Upper lobe of left lung (tissue), 6 donors: ENCODE measurements at places on chromosomes 11 and 22. TPM values are rescaled to one million over a fixed set of nuclear protein-coding genes. Genes with fewer than 3 reads are reported as not detected.

The SCN4B gene
- 4.6 TPM for total RNA-seq

The MYO18B gene
- total RNA-seq: not detected

The PLA2G3 gene
- 4.9 TPM for total RNA-seq

The PGR gene
- 1.6 TPM for total RNA-seq

The PATE2 gene
- total RNA-seq: not detected

The CLDN5 gene
- 223 TPM for total RNA-seq

The OR51G1 gene
- total RNA-seq: not detected

GRCh38 chr11:32829157-32829679, 509 bp upstream of the PRRG4 start:
- H3K4me1 ChIP-seq: peaks cover 14% of the 10 kb centered on the region
- no peaks in the 10 kb centered on the region for H3K36me3 ChIP-seq
- peak overlapping the region; percentile 76 for H3K4me3 ChIP-seq
- H3K27me3 ChIP-seq: no peaks in the 10 kb centered on the region
- H3K27ac ChIP-seq: peak overlapping the region; percentile 81
- no peak for DNase-seq

GRCh38 chr22:17601031-17601430, 27.5 kb downstream of the ATP6V1E1 start:
- no peak for DNase-seq
- no peaks in the 10 kb centered on the region for H3K27me3 ChIP-seq
- no peak overlapping the region for H3K4me3 ChIP-seq
- H3K27ac ChIP-seq: no peak overlapping the region
- peaks cover 4% of the 10 kb centered on the region for H3K4me1 ChIP-seq

DNA sequence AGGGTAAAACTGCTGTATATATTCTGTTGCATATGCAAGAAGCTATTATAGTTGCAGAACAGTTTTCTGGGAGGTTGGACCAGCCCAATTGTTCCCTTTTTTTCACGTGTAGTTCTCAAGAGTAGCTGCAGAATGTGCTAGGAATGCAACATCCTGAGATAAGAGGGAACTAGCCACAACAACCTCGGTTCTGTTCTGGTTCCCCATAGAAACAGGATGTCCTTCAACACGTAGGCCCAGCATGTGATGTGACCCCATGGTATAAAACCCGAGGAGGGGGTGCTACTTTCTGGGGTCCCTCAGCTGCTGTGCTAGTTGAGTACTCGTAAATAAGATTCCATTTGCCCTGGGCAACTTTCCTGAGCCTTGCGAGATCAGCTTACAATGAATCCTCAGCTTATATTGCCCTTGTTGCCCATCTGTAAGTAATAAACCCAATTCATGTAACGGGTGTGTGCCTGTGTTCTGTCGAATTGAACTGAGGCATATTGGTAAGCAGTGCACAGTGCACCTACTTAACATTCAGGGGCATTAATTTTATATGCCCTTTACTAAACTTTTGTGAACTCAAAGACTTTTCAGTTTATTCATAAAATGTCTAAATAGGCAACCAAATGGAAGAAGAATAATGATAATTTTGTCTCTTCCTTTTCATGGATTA, 23.0 kb upstream of the TRAF6 start:
- no peak overlapping the region for H3K4me3 ChIP-seq
- no peak overlapping the region for H3K27ac ChIP-seq
- no peaks in the 10 kb centered on the region for H3K27me3 ChIP-seq
- H3K36me3 ChIP-seq: no peaks in the 10 kb centered on the region

GRCh38 chr11:102447193-102447592, 5.4 kb downstream of the TMEM123 start:
- H3K27me3 ChIP-seq: no peaks in the 10 kb centered on the region
- peaks cover 22% of the 10 kb centered on the region for H3K36me3 ChIP-seq
- no peak overlapping the region for H3K4me3 ChIP-seq
- no peak overlapping the region for H3K27ac ChIP-seq
- no peak for DNase-seq

GRCh38 chr11:17602105-17603001, 55.3 kb downstream of the OTOG start:
- no peaks in the 10 kb centered on the region for H3K36me3 ChIP-seq
- no peak overlapping the region for H3K4me3 ChIP-seq
- H3K27ac ChIP-seq: no peak overlapping the region
- no peaks in the 10 kb centered on the region for H3K4me1 ChIP-seq

DNA sequence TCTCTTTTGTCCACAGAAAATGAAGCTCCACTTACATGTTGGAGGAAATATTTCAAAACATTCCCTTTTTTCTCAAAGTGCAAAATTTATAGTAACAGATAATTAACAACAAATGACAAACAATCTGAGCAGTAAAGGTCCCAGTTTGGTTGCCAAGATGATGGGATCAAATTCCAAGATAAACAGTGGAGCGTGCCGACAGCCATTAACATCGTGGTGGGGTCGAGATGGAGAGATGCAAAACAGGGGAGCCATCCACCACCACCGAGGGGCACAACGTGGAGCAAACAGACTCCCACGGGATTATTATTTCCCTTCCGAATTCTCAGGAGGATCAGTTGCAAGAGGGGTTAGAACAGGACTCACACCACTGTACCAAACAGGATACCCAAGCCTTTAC, 17.2 kb downstream of the MPPED2 start:
- no peaks in the 10 kb centered on the region for H3K4me1 ChIP-seq
- no peak for DNase-seq
- no peaks in the 10 kb centered on the region for H3K27me3 ChIP-seq
- no peak overlapping the region for H3K27ac ChIP-seq

GRCh38 chr22:27352426-27352825, 449.1 kb downstream of the MN1 start:
- no peak overlapping the region for H3K27ac ChIP-seq
- no peak for DNase-seq
- no peak overlapping the region for H3K4me3 ChIP-seq
- no peaks in the 10 kb centered on the region for H3K4me1 ChIP-seq
- no peaks in the 10 kb centered on the region for H3K36me3 ChIP-seq
- H3K27me3 ChIP-seq: no peaks in the 10 kb centered on the region

- H3K27me3 ChIP-seq: no peaks in the 10 kb centered on the region
- peaks cover 7% of the 10 kb centered on the region for H3K4me1 ChIP-seq
- H3K27ac ChIP-seq: no peak overlapping the region
- DNase-seq: no peak
- H3K4me3 ChIP-seq: no peak overlapping the region
Observed at GRCh38 chr11:46491661-46492330, 100.2 kb upstream of the CHRM4 start.

GRCh38 chr11:10670099-10670498, 23.5 kb downstream of the IRAG1 start:
- DNase-seq: no peak
- H3K36me3 ChIP-seq: no peaks in the 10 kb centered on the region
- no peak overlapping the region for H3K27ac ChIP-seq
- H3K4me1 ChIP-seq: peaks cover 33% of the 10 kb centered on the region
- H3K27me3 ChIP-seq: no peaks in the 10 kb centered on the region

- H3K4me1 ChIP-seq: peaks cover 4% of the 10 kb centered on the region
- no peak overlapping the region for H3K4me3 ChIP-seq
- no peak for DNase-seq
- no peaks in the 10 kb centered on the region for H3K27me3 ChIP-seq
- H3K36me3 ChIP-seq: no peaks in the 10 kb centered on the region
- no peak overlapping the region for H3K27ac ChIP-seq
Observed at GRCh38 chr22:44347549-44347948, 34.8 kb upstream of the SHISAL1 start.

DNA sequence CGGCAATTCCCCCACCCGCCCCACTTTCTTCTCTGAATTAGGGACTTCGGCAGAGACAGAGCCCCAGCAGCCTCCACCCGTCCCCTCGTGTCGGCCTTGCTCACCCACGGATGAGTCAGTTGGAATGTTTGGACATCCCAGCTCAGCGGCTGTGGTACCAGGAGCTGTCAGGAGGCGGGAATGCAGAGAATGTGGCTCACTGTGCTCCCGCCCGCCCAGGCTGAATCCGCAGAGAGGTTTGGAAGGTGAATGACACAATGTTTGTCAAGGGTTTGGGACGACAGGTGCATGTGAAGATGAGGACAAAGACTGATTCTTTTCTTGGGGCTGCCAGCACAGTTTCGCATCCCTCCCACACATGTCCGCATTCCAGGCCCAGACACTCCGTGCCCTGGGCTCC, 39.6 kb downstream of the LIF start:
- H3K27ac ChIP-seq: peak overlapping the region; percentile 23
- H3K4me1 ChIP-seq: peaks cover 31% of the 10 kb centered on the region
- H3K27me3 ChIP-seq: no peaks in the 10 kb centered on the region
